ENCODE measurements at places on chromosomes 3 and 15. TPM values are rescaled to one million over a fixed set of nuclear protein-coding genes. Genes with fewer than 3 reads are reported as not detected.

AADACL2 gene
- total RNA-seq = not detected

DNA sequence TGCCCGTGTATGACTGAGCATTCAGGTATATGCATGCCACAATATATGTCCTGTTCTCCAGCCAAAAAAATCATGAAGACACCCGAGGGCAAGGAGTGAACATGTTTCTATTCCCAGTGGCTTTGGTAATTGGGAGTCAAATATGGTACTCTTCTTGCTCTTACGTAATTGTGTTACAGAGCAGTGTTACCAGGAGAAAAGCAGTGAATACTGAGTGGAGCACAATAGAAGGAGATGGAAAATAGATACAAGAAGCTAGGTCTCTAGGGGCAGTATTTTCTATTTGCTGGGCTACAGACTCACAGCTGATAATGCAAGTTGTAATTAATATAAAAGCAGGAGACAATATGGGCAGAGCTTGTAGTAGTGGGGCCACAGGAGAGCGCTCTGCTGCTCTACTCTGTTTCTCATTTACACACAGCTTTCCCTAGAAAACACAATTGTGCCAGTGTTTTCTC is 13.2 kb downstream of the MEIS2 start:
- DNase-seq = no peak
- no peaks in the 10 kb centered on the region for H3K27me3 ChIP-seq
- H3K36me3 ChIP-seq = peaks cover 87% of the 10 kb centered on the region
- no peak overlapping the region for H3K27ac ChIP-seq
- peaks cover 55% of the 10 kb centered on the region for H3K4me1 ChIP-seq

GRCh38 chr3:5055357-5056110 is 66.6 kb upstream of the ARL8B start:
- H3K27ac ChIP-seq = no peak overlapping the region
- H3K36me3 ChIP-seq = no peaks in the 10 kb centered on the region
- DNase-seq = no peak
- H3K4me3 ChIP-seq = no peak overlapping the region
- no peaks in the 10 kb centered on the region for H3K4me1 ChIP-seq
- H3K27me3 ChIP-seq = no peaks in the 10 kb centered on the region

DNA sequence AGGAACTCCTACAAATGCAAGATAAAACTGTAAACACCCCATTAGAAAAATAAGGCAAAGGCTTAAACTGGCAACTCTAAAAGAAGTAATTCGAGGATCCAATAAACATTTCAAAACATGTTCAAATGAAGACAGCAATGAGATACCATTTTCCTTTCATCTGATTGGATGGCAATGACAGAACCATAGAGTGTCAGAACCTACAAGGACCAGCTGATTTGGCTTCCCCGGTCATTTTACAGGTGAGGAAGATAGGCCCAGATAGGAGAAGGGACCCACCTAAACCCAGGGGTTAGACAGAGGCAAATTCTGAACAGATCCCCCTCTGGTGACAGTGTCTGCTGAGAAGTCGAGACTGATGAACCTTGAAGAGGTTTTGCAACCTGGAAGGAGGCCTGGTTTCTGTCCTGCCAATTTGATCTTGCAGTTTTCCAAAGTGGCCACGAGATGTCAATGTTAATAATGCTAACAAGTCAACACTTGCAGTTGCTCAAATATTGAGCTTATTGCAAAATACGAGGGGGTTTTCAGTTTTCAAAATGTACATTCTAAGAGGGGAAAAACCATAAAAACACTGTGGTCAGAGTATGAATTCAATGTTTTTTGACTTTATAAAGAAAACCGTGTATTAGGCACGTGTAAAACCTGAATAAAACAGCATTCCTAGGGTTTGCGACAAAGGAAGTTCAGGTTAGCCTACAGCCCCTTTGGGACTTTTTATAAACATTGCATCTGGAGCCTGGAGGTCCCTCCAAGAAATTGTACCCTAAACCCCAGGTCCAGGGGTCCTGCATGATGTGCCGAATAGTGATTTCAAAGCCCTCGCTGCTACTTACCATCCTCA is 21.5 kb downstream of the CFAP161 start:
- no peak overlapping the region for H3K4me3 ChIP-seq
- peak; percentile 73 for DNase-seq
- H3K36me3 ChIP-seq = no peaks in the 10 kb centered on the region
- no peaks in the 10 kb centered on the region for H3K4me1 ChIP-seq
- no peaks in the 10 kb centered on the region for H3K27me3 ChIP-seq

GRCh38 chr3:24520976-24521419 is 26.3 kb upstream of the THRB start:
- no peaks in the 10 kb centered on the region for H3K36me3 ChIP-seq
- no peak for DNase-seq
- no peak overlapping the region for H3K27ac ChIP-seq
- H3K27me3 ChIP-seq = no peaks in the 10 kb centered on the region

- H3K4me1 ChIP-seq = no peaks in the 10 kb centered on the region
- no peak overlapping the region for H3K4me3 ChIP-seq
- no peak overlapping the region for H3K27ac ChIP-seq
- no peaks in the 10 kb centered on the region for H3K36me3 ChIP-seq
- no peaks in the 10 kb centered on the region for H3K27me3 ChIP-seq
- DNase-seq = no peak
These were observed 1.9 kb downstream of the MITF start for GRCh38 chr3:69741032-69741767.

GRCh38 chr3:195757438-195757770 is 36.6 kb downstream of the MUC20 start:
- DNase-seq = no peak
- H3K27ac ChIP-seq = no peak overlapping the region
- H3K4me1 ChIP-seq = no peaks in the 10 kb centered on the region

GRCh38 chr3:102346897-102347296 is 87.9 kb upstream of the ZPLD1 start:
- DNase-seq = no peak

Data from Karpas-422 (cell line).